Tibial artery (tissue), 4 donors: ENCODE measurements at places on chromosomes 7 and 10.

GRCh38 chr7:5549096-5549763 lies 125.6 kb upstream of the TNRC18 start:
- no peak for DNase-seq

GRCh38 chr10:76334255-76334654 lies 902.8 kb downstream of the LRMDA start:
- DNase-seq, result no peak

DNA sequence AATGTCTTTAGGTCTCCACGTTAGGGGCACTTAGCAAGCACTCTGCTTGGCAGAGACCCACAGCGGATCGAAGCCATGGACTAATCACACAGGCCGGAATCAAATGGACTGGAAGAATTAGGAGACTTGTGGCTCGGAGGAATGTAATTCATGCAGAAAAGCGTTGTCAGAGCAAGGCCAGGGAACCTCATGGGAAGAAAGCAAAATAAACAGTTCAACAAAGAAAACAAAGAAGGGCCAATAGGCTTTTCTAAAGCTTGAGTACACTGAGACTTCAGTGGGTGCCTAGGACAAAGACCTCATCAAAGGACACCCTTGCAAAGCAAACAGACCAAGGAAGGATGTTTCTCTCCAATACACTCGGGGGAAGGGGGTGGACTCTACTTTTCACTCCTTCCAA lies 171.1 kb downstream of the GLI3 start:
- no peak for DNase-seq

GRCh38 chr7:115630049-115630448 lies 400.5 kb downstream of the TFEC start:
- no peak for DNase-seq

DNA sequence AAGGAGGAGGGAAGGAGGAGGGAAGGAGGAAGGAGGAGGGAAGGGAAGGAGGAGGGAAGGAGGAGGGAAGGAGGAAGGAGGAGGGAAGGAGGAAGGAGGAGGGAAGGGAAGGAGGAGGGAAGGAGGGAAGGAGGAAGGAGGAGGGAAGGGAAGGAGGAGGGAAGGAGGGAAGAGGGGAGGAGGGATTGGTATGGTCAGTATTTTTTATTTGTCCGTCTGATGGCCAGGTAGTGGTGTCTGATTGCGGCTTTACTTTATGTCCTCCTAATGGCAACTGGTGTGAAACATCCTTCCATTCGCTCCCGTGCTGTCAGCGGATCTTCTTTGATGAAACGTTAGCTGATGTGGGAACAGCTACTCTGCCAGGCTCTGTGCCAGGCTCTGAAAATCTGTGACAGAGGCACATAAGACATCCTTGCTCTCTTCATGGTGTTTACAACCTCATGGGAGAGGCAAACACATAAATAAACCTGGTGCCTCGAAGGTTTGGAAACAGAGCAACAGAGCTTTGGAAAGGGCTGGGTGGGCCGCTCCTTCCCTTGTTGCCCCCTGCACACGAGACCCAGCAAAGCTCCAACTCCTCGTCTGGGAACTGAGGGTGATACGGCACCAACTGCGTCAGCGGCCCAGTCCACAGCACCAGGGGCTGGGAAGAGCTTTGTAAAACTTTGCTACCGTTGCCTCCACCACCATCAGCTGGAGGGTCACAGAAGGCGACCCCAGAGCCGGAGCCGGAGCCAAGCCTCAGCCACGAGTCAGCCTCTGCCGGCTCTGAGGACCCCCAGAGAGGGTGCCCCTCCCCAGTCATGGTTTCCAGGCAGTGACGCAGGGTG lies 40.3 kb downstream of the PDGFA start:
- peak; percentile 49 for DNase-seq

- no peak for DNase-seq
These were observed 32.3 kb downstream of the SLC16A9 start for GRCh38 chr10:59677253-59677831.

GRCh38 chr10:49688920-49689319 lies 9.5 kb downstream of the C10orf53 start:
- no peak for DNase-seq

DNA sequence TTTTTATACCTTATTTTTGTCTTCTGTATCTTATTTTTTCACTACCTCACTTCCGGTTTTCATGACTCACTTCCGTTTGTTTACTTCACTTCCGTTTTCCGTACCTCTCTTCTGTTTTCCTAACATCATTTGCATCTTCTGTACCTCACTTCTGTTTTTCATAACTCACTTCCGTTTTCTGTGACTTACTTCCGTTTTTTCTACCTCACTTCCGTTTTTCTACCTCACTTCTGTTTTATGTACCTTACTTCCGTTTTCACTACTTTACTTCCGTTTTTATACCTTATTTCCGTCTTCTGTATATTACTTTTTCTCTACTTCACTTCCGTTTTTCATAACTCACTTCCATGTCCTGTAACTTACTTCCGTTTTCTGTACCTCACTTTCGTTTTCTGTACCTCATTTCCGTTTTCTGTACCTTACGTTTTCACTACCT lies 492.5 kb upstream of the AKR1E2 start:
- DNase-seq, result no peak

DNA sequence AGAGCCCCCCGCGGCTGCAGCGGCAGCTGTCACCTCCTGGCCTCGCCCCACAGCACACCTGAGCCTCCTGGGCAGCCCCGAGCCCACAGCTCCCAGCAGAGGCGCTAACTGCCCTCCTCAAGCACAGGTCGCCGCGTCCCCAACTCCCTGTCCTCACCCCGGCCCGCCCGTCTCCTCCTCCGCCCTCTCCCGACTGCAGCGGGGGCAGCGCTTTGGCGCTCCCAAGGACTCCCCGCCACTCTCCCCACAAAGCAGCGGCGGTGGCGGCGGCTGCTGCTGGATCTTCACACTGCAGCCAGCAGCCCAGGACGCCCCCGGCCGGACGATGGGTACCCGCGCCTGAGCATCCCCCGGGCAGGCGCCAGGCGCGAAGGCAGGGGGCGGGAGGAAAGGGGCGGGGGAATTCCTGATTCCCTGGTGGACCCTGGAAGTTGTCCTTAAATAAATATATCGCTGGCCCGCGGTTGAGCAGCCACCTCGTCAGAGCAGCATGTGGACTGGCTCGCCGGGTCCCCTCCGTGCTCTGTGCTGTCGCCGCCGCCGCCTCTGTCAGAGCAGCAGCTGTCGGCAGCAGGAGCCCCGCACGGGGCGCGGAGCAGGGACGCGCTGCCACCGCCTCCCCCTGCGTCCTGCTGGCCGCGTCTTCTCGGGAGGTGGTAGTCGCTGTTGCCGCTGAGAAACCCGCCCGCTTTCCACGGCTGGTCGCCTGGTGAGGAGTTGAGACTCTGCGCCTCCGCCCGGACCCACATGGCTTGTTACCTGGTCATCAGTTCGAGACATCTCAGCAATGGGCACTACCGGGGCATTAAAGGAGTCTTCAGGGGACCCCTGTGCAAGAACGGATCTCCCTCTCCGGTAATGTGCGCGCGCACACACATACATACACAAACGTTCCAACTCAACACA lies at the start of gene ZNF804B:
Gene ZNF804B (plus strand): TSS at position 471 of the 906 bp plus-strand sequence. CDS start 277 bp downstream, at position 748.
- no peak for DNase-seq

DNA sequence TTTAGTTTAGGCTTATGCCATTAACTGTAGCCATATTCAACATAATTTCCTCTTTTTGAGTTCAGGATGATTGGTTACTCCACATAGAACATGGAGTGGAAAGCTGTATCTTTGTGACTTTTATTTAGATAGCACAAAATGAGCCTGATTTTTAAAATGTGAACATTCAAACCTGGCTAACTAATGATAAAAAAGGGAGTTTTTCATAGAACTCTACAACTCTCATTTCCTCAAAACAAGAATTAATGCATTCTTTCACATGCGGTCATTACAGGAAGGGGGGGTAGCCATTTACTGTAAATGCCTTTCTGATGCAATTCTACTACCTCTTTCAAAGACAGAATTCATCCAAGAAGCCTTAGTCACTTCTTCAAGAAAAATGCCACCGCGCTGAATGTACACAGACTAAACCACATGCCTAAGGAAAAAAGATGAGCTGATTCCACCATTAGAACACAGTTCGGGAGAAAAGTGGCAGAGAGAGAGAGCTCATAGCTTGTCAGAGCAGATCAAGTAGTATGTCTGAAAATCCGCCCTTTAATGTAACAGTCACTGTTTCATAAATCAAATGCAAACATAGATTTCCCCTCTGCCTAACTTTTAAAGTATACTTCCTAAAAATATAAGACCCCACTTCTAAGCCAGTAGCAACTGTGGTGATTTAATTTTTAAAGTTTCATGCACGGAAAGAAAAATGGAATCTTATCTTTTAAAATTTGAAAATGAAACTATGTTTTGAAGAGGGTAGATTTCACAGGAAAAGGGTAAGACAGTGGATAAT lies 226.4 kb upstream of the KLF14 start:
- DNase-seq, result no peak

DNA sequence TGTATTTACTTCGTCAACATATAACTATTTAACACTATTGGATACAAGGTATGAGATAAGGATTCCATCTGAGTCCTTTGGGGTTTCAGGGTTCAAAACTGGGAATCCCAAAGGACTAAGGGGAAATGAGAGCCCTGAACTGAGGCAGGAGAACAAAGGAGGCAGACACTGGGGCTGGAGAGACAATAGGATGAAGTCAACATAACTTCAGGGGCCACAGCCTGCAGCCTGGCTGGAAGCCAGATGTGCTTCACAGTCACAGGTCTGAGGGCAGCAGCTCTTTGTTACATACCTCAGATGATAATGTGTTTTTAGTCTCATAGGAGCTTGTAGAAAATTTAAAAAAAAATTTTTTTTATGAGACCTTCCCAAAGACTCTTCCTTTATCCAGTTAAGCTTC lies 73.3 kb downstream of the NRF1 start:
- DNase-seq, result no peak

GRCh38 chr10:22481687-22482539 lies 136.6 kb downstream of the SPAG6 start:
- no peak for DNase-seq

DNA sequence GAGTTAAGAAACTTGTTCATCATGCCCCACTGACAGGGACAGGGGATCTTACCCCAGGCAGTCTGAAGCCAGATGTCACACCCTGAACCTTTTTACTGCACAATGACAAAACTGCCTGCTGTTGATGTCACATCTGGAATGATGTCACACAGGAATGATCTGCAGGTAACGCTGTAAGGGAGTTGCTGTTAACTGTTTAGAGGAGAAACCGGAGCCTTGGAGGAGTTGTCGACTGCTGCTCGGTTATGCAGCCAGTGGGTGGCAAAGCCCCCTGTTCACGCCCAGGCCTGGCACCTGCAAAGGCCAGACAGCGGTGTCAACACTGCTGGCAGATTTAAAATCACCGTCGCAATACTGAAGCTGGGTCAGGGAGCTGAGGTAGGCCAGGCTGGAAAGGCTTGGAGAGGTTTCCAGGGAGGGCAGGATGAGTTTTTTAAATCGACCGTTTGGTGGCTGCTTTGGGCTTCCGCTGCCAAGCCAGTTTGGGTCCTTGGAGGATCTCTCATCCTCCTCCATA lies 10.0 kb upstream of the SLIT1 start:
- DNase-seq, result no peak

- no peak for DNase-seq
These were observed 133.7 kb downstream of the LHPP start for GRCh38 chr10:124595143-124595883.

GRCh38 chr10:102452672-102453340 lies 1.5 kb upstream of the C10orf95 start:
- DNase-seq, result no peak

DNA sequence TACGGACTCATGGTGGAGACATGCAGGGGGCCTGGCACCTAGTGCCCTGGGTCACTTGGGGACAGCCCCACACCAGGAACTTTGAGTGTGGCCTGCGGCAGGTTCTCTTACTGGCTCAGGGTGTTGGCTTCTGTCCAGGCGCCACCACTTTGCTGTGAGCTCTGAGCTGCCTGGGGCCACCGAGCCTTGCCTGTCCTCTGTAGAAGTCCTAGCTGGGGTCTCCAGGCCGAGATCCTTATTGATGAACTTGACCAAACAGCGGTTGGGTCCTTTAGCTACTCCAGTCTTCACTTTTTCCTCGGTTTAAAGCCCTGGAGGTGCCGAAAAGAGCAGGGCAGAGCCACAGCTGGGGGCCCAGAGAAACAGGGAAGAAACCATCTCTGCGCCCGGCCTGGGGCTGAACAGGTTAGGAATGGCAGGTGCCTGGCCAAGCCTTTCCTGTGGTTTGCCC lies 41.3 kb downstream of the ZNF467 start:
- no peak for DNase-seq

- no peak for DNase-seq
These were observed 81.6 kb downstream of the EVX1 start for GRCh38 chr7:27324246-27324645.

DNA sequence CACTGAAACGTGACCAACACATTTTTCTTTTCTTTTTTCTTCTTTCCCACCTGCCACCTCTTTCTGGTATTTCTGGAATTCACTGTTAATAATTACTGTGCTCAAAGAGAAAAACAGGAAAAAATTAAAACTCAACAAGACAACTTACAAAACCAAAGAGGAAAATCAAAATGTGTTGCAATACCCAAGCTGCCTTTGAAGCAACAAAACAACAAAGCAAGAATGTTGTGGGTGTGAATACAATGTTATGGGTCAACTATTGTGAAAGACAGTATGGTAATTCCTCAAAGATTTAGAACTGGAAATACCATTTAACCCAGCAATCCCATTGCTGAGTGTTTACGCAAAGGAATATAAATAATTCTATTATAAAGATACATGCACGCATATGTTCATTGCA lies 415.1 kb downstream of the GFRA1 start:
- DNase-seq, result no peak

GRCh38 chr10:8048281-8049008 lies 6.0 kb upstream of the GATA3 start:
- DNase-seq, result no peak

- DNase-seq, result no peak
These were observed 399.3 kb downstream of the PPP1R3A start for GRCh38 chr7:113519472-113519871.

DNA sequence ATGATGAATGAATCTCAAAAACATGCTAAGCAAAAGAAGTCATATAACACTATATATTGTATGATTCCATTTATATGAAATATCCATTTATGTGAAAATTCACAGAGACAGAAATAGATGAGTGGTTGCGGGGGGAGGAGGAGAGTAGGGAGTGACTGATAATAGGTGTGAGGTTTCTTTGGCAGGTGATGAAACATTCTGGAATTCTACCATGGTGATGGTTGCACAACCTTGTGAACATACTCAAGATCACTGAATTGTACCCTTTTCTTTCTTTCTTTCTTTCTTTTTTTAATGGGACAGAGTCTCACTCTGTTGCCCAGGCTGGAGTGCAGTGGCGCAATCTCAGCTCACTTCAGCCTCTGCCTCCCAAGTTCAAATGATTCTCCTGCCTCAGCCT lies 10.7 kb downstream of the SVOPL start:
- DNase-seq, result no peak

GRCh38 chr10:101140084-101140949 lies 9.2 kb downstream of the TLX1 start:
- no peak for DNase-seq
